ENCODE measurements at places on chromosomes 12 and 14.

- DNase-seq: no peak
Observed at GRCh38 chr12:105120551-105120950, 13.0 kb downstream of the WASHC4 start.

- no peak for DNase-seq
Observed at GRCh38 chr12:102675672-102676071, 195.3 kb upstream of the IGF1 start.

DNA sequence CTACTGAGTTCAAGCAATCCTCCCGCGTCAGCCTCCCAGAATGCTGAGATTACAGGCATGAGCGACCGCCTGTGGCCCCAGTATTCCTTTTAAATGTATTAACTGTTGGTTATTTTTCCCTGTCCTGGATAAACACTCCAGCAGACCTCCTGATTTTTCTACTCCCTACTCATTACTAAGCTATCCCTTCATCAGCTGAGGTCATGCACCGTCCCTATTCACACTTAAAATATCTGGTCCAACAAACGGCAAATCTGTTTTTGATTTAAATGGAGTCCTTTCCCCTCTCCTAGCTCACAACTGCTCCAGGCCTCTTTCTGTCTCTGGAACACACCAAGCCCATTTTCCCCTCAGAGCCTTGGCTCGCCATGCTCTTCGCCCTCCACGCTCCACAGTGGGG is 1003.3 kb upstream of the TMEM132C start:
- no peak for DNase-seq

GRCh38 chr14:58107947-58108552 is 44.0 kb downstream of the ARMH4 start:
- DNase-seq: no peak

- DNase-seq: no peak
Observed at GRCh38 chr12:79381248-79382208, 309.2 kb downstream of the PAWR start.

- DNase-seq: no peak
Observed at GRCh38 chr12:17588968-17589367, 501.0 kb downstream of the RERGL start.

GRCh38 chr14:81776531-81776930 is 242.9 kb upstream of the SEL1L start:
- no peak for DNase-seq

DNA sequence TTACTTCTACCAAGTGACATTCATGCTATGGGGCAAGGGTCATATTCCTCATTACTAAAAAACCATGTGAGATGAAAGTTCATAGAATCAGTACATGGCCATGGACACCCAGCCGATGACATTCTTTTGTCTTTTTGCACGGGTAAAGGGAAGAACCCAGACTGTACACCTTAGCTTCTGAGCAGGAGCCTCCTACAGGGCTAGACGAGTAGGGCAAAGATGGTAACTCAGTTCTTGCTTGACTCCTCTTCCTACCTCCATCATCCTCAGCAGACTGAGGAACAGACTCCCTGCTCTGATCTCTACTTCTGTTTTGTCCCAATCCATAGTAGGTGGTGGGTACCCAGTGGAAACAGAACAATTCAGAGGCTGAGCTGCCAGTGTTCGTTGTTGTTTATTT is 281.3 kb downstream of the NPAS3 start:
- DNase-seq: no peak

DNA sequence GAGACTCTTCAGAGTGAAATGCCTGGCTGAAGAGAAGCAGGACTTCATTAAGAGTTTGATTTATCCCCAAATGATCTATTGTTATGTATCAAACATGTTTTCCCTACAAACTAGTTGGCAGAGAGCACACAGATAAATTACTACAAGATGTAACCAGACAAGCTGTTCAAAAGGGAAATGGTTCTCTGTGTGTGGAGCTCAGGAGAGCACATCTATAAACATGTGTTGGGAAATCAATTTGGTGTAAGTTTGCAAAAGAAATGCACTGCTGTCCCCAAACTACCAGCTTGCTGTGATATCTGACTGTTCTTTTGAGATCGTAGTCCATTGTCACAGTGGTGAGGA is 159.2 kb downstream of the PAH start:
- DNase-seq: no peak

- DNase-seq: no peak
Observed at GRCh38 chr12:69835081-69835480, 10.1 kb downstream of the MYRFL start.

DNA sequence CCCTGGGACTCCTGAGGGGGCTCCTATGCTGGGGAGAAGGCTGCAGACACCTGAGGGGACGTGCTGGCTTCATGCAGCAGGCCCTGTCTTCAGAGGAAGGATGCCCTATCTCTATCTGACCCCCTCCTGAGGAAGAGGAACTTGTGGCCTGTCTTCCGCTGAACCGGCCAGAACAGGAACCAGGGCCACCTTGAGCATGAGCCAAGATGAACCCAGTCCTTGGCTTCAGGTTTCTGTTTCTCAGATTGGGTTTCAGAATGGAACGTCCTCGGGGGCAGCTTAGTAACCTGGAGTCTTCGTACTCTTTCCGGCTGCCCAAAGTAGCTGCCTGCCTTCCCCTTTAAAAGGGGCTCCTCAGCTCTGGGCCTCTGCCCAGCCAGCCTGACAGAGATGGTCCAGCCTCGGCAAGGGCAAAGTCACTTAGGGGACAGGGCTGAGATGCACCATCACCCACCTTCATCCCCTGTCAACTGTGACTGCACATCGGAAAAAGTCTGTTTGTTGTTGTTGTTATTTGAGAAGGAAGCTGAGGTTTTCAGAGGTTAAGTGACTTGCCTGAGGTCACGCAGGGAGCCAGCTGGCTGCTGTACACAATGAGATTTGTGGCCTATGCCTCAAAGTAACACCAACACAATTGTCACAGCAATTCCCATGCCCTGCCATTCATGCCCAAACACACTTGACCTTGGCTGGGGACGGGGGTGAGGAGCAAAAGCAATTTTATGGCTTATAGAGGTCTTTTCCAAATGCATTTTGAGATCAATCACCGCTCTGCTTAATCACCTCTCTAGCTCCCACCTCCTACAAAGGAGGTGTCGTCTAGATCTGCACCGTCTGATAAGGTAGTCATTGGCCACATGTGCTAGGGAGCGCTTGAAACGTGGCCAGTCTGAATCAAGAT is 13.4 kb downstream of the ASB2 start:
- DNase-seq: no peak

- DNase-seq: no peak
Observed at GRCh38 chr14:22412926-22413411, 176.1 kb downstream of the DAD1 start.

DNA sequence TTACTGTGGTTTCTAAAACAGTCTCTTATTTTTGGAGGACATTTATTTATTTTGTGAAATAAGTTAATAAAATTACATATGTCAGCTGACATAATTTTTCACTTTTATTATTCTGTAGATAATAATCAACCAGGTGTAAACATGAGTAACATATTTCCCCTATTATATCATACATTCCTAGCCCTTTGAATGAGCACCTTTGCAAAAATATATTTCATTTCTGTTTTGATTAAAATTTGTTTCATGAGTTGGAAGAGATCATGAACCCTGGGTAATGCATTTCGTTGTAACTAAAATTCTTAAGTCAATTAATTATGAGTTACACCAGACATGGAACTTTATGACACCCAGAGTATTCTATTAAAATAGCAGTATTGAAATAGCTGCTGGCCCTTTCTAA is 56.3 kb downstream of the SLC16A7 start:
- no peak for DNase-seq

- DNase-seq: no peak
Observed at GRCh38 chr14:74886001-74886400, 4.3 kb downstream of the DLST start.

DNA sequence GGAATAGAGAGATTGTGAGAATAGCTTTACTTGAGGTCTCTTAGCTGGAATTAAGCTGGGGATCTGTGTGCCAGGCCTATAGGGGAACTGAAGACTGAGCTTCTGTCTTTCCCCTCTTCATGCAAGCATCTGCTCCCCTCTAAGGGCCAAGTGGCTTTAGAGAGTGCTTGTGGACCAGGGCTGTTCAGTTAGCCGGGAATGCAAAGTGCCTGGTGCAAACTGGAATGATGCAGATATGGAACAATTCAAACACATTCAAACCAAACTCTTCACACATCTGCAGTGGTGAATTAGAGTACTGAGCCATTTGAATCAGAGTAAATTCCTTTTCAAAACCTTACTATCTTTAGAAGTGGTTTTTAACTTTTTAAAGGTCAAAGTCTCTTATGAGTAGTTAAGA is 99.0 kb downstream of the LIN7A start:
- DNase-seq: no peak

- no peak for DNase-seq
Observed at GRCh38 chr12:70648831-70649230, 11.6 kb upstream of the PTPRB start.

DNA sequence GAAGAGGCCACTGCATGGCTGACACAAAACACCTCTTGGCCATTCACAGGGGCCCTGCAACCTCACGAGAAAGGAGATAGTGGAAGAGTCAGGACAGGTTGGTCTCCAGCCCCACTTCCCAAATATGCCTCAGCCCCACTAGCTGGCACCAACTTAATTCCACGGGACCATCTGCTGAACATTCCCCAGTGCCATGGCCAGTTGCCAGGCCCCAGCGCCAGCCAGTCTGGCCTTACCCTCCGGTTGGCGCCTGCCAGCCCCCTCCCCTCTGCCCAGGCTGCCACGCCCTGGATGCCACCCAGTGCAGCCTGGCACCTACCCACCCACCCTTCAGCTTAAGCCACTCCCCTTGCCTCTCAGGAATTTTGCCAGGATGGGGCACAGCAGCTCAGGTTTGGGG is 21.2 kb upstream of the HSPB8 start:
- no peak for DNase-seq

DNA sequence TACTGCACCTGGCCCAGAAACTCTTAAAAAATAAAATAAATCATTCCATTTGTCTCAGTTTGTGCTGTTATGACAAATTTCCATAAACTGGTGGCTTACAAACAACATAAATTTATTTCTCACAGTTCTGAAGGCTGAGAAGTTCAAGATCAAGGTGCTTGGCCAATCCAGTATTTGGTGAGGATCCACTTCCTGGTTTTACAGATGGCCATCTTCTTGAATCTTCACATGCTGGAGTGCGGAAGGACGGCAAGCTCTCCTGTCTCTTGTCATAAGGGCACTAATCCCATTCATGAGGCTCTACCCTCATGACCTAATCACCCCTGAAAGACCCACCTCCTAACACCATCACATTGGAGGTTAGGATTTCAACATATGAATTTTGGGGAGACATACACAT is 29.9 kb upstream of the MYBPC1 start:
- no peak for DNase-seq

GRCh38 chr12:80622271-80622670 is 85.2 kb upstream of the MYF6 start:
- DNase-seq: no peak

DNA sequence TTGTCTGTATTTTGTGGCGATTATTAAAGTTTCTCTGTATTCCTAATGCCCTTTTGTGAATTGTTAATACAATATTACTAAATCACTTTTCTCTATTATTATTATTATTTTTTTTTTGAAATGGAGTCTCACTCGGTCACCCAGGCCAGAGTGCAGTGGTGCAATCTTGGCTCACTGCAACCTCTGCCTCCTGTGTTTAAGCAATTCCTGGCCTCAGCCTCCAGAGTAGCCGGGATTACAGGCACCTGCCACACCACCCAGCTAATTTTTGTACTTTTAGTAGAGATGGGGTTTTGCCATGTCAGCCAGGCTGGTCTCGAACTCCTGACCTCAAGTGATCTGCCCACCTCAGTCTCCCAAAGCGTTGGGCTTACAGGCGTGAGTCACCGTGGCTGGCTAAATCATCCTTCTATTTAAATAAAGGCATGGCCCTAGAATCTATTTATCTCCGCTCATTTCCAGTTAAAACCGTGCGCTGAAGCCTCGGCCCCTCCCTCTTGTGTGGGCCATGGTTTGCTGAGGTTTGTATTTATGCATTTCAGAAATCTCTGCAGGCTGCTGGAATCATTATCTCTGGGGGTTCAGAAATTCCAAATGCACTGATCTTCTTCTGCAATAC is 1136.4 kb upstream of the TMEM132C start:
- no peak for DNase-seq

GRCh38 chr14:20262642-20263128 is 23.6 kb downstream of the OR11H4 start:
- no peak for DNase-seq

DNA sequence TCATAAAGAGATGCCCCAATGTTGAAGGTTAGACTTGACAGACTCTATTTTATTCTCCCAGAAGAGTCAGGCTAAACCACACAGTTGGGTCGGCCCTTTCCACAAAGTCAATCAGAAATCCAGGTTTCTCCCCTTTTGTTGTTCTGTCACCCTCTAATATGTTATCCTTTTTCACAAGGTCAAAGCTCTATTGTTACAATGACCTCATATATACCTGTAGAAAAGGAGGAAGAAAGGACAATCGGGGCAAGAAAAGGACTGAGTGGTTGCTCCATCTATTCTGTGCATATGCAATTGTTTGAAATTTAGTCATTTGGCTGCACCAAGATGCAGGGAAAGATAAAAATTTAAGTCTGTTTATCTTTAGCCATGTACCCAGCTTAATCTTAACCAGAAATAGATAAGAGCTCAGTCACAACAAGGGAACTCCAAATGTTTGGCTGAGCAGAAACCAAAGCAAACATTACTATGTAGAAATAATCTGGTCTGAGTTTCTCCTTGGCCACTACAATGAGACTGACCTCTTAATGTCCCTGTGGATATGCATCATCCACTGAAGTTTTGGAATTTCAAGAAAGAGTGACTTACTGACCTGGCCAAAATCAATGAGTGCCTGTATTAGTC is 503.7 kb downstream of the GALC start:
- DNase-seq: no peak

GRCh38 chr12:66555113-66555512 is 123.8 kb downstream of the GRIP1 start:
- DNase-seq: no peak

DNA sequence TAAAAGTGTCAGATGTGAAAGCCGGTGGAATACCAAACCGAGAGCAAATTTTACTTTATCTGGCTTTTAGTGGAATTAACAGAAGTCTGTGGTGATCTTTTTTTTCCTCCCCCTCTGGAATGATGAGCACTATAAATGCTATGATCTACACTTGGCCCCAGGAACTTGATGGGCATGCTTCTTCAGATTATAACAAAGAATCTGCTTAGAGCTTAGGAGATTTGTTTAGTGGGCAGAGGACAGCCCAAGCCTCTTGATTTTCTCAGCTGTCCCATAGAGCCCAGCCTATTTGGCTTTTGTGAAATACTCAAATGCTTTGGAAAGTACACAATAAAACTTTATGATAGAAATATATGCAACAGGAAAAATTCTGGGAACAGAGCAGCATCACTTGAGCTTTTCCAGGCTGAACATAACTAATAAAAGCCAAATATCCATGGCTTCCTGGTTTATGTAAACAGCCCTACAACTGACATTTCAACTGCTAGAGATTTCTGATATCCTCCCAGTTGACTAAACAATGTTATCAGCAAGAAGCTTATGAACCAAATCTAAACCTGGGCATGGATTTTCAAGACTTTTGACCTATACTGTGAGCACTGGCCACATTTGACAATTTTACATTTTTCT is 149.6 kb downstream of the PLXNC1 start:
- no peak for DNase-seq

- no peak for DNase-seq
Observed at GRCh38 chr12:83143950-83144349, 457.2 kb downstream of the TMTC2 start.
